NCI-H524 treated with DMSO at 0.1 percent for 48 hours (cell line): ENCODE measurements at places on chromosomes 6 and 20.

DNA sequence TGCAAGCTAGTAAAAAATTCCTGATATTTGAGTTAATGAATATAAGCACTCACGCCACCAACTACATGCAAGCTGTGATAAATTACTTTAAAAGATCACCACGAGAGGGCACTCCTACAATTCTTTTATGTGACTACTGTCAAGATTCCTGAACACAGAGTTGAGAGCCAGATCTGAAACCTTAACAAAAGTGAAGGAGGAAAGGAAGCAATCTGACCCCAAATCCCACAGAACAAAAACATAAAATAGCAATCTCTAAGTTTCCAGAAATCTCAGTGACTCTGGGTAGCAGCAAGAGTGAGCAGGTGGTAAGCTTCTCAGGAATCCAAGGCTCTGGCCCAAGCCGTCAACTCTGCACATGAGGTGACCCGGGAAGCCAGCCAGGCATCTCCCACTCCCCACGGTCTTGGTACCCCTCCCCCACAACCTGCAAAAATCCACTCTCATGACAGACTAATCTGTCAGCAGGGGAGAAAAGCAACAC, 55.1 kb downstream of the STAU1 start:
- DNase-seq = no peak

- no peak for DNase-seq
These were observed 532.6 kb upstream of the JARID2 start for GRCh38 chr6:14713008-14713960.

GRCh38 chr6:135320721-135321621, 139.9 kb downstream of the MYB start:
- no peak for DNase-seq

DNA sequence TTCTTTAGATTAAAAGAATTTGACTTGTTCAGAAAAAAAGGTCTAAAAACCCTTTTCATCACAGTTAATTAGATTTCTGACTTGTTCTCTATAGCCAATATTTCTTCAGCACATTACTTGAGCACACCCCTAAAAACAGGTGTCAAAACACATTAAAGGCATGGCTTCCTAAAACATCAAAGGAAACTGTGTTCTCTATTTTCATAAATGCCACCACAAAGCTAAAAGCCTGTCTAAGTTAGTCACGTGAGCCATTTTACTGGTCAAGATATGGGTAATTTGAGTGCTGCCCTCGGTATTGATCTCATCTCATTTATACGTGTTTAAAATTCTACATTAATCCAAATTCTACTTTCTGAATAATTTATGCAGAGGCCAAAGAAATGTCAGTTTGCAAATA, 580.5 kb downstream of the HAO1 start:
- no peak for DNase-seq
